Left ventricle myocardium inferior (tissue), 1 donor: ENCODE measurements at places on chromosomes 6 and 20.
A peak's percentile ranks its signal among the peaks of the same experiment; 100 is the strongest.

GRCh38 chr20:62210496-62210855 is 9.6 kb downstream of the HRH3 start:
- DNase-seq: no peak

- DNase-seq: no peak
These were observed 24.6 kb downstream of the STK4 start for GRCh38 chr20:44990957-44991356.

DNA sequence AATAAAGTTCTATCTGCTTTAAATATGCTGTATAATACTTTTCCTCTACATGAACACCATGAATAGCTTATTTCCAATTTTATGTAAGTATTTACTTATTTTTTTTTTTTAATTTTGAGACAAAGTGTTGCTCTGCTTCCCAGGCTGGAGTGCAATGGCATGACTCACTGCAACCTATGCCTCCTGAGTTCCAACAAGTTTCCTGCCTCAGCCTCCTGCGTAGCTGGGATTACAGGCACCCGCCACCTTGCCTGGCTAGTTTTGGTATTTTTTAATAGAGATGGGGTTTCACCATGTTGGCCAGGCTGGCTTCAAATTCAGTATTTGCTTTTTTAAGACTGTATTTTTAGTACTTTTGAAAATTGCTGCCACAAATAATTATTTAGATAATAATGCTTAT is 1365.9 kb downstream of the GRIK2 start:
- DNase-seq: no peak

DNA sequence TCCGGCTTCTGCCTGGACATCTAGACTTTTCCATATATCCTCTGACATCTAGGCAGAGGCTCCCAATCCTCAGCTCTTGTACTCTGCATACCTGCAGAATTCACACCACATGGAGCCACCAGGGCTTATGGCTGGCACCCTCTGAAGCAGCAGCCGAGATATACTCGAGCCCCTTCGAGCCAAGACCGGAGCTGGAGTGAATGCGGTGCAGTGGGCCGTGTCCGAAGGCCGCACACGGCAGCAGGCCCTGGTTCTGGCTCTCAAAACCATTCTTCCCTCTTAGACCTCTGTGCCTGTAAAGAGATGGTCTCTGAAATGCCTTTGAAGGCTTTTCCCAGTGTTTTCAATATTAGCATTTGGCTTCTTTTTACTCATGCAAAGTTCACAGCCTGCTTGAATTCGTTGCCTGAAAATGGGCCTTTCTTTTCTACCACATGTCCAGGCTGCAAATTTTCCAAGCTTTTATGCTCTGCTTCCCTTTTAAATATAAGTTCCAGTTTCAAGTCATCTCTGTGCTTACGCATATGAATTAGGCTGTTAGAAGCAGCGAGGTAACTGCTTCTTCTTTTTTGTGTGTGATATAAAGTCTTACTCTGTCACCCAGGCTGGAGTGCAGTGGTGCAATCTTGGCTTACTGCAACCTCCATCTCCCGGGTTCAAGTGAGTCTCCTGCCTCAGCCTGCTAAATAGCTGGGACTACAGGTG is 3.8 kb upstream of the SIRPB1 start:
- DNase-seq: no peak

DNA sequence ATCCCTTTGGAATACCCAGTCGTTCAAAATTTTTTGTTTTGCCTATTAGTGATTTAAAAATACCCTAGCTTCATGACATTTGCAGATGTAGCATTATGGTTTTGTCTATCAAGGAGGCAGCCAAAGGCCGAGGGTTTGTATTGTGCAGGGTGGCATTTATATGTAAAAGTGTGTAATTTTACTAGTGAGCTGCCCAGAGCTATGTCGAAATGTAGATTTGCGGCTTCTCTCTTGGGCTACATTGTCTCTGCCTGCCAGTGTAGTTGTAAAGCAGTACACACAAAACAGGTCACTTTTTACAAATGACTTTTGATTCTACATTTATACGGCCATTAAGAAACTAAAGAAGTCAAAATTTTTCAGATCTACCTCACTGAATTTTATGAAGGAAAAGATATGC is 87.7 kb downstream of the TSHZ2 start:
- DNase-seq: no peak

DNA sequence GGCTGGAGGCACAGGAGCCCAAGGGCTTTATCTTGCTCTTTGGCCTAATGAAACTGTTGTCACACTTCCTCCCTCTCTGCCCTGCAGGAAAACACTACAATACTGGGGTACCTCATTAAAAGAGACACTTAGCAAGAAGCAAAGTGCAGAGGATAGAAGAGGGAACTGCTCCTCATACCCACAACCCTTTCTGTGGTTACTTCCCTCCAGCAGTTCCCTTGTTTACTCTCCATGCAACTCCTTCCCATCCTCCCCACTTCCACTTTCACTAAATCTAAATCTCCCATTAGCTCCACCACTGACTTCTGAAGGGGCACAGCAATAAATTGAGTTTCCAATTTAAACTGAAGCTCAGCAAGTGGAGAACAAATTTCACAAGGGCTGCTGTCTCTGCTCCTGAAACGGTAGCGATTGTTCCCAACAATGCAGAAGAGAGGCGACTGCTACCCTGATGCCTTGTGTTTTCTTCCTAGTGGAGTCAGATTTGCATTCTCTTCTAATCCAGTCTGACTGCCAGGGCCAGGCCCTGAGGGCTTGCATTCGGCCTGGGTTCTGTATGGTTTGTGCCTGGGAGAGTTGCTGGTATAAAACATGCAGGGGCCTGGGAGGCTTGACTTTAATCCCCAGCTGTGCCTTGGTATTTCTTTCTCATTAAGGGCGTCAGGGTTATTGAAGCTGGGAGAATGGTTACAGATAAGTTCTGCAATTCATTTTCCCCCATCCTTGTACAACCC is 454.7 kb downstream of the TFAP2B start:
- DNase-seq: no peak

- no peak for DNase-seq
These were observed 81.8 kb upstream of the AGPAT4 start for GRCh38 chr6:161355696-161356095.

GRCh38 chr6:98633886-98634285 is 200.5 kb upstream of the POU3F2 start:
- DNase-seq: no peak

- DNase-seq: no peak
These were observed 97.1 kb upstream of the IYD start for GRCh38 chr6:150271501-150272263.

GRCh38 chr20:60071965-60072364 is 113.7 kb downstream of the CDH26 start:
- DNase-seq: no peak

DNA sequence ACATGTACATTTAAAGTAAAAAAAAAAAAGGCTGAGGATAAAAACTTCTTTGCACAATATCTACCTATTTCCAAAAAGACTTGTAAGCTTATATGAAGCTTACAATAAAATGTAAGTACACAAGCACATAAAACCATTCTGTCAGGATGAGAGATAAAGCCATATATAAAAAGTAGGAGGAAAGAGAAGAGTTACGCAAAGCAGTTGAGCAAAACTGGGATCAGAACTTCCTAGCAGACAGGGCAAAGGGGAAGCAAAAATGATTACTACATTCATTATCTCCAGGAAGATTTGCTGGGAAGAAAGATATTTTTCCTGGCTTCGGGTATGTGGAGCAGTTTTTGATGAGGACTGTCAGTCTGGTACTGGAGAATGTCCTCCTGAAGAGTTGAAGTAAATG is 198.1 kb downstream of the MTFR2 start:
- DNase-seq: no peak

- DNase-seq: no peak
These were observed 187.4 kb upstream of the TAB2 start for GRCh38 chr6:149130090-149130489.

DNA sequence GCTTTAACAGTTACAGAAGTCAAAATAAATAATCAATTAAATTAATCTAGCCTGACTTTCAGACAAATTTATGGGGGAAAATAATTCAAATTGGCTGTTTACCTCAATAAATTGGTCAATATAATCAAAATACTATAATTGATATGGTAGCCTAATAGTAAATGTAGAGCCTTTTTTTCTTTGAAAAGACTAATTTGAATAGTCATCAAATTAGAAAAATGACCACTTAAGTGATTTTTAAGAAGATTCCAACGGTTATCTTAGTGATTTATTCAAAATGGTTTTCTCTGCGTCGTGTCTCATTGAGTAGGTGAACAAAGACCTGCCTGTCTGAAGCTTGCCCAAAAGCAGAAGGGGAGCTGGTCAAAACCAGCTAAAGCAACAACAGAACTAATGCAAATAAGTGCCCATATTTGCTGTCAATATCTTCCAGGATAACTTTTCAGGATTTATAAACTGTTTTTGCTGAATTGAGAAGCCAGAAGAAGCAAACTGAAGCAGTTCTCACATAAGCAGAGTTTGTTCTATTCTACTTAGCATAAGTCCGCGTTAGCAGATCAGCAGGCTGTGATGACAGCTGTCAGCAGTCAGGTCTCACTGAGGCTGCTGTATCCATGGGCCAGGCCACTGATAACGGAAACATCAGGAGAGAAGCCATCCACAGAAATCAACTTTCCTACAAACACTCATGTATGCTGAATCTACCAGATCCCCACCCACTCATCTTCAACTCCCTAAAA is 7.0 kb downstream of the RCAN2 start:
- DNase-seq: peak; percentile 55

DNA sequence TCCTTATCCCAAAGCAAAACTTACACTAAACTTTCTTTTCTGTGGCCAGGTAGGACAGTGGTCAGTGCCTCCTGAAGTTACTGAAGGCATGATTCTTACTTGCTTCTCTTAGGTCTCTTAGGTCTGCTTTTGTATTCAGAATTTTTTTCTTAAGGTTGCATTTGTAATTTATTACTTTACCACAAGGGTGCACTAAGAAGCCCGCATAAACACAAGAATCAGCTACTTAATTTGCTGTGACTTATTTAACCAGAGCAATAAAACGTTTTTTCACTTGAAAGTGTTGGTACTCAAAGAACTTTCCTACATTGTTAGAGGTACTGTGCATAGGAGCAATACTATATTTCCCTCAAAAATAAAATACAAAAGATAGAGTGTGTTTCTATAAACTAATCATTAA is 75.4 kb upstream of the LAMA2 start:
- no peak for DNase-seq

DNA sequence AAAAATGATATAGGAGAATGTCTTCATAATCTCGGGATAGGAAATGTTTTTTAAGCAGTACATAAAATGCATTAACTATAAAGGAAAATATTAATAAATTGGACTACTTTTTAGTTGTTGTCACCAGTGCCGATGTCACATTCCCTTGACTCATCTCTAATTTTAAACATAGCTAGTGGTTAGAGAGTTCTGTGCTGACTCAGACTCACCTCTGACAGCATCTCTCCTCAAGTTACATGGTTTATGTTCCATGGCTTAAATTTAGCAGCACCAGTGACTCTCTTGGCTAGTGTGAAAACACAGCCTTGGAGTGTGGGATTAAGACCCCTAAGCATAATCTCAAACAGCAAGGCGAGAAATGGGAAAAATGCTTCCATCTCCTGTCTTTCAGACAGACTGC is 311.8 kb upstream of the MMS22L start:
- no peak for DNase-seq

GRCh38 chr6:101936516-101936915 is 543.0 kb downstream of the GRIK2 start:
- DNase-seq: no peak
